ENCODE measurements at places on chromosomes 2 and 18. TPM values are rescaled to one million over a fixed set of nuclear protein-coding genes. Genes with fewer than 3 reads are reported as not detected.

DNA sequence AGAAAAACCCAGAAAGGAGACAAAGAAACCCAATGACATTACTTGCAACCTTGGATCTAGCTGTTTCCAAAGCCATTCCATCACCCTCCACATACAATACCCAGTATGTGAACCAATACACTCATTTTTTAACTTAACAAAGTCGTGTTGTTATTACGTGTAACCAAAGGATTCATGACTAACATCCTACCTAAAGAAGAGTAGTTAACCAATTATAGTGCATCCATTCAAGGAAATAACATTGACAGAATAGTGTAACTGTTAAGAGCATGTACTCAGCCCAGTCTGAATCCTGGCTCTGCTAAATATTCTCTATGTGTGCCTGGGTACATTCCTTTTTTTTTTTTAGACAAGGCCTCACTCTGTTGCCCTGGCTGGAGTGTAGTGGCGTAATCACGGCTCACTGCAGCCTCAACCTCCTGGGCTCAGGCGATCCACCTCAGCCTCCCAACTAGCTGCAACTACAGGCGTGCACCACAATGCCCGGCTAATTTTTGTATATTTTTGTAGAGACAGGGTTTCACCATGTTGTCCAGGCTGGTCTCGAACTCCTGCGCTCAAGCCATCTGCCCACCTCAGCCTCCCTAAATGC, 9.9 kb downstream of the TLK1 start:
- H3K27me3 ChIP-seq = no peaks in the 10 kb centered on the region
- no peak for DNase-seq
- H3K4me3 ChIP-seq = no peak overlapping the region
- H3K36me3 ChIP-seq = no peaks in the 10 kb centered on the region
- no peak overlapping the region for H3K27ac ChIP-seq

- H3K27ac ChIP-seq = no peak overlapping the region
- H3K4me1 ChIP-seq = no peaks in the 10 kb centered on the region
- no peak overlapping the region for H3K4me3 ChIP-seq
- H3K27me3 ChIP-seq = no peaks in the 10 kb centered on the region
- DNase-seq = no peak
- no peaks in the 10 kb centered on the region for H3K36me3 ChIP-seq
These were observed 674.7 kb downstream of the PLCL1 start for GRCh38 chr2:198479065-198479464.

DNA sequence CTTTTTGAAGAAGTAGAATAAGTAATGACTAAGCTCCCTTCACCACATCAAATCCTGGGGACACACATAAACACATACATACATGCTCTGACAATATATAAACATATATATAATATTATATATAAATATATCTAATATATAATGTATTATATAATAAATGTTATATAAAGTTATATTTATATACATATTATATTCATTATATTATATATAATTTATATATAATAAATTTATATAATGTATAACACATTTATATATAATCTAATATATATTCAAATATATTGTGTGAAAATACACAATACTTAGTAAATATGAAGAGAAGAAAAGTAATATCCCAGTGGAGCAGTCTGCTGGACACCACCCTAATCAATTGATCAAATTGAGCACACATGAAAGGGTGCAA, 2177.9 kb upstream of the CELF4 start:
- DNase-seq = no peak
- no peaks in the 10 kb centered on the region for H3K4me1 ChIP-seq
- no peak overlapping the region for H3K27ac ChIP-seq
- no peak overlapping the region for H3K4me3 ChIP-seq

DNA sequence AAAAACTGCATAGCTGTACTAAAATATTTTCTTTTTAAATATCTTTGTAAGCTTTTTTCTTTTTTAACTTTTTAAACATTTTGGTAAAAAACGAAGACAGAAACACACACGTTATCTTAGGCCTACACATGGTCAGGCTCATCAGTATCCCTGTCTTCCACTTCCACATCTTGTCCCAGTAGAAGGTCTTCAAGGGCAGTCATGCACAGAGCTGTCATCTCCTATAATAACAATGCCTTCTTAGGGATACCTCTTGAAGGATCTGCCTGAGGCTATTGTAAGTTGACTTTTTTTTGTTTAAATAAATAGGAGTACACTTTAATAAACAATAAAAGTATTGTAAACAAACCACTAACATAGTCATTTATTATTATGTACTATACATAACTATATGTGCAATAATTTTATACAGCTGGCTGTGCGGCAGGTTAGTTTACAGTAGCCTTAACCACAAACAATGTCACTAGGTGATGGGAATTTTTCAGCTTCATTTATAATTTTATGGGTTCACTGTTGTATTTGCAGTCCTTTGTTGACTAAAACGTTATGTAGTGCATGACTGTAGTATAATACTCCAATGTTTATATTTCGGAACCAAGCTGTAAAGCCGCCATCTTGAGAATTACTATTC, 124.4 kb downstream of the MAP4K4 start:
- H3K4me3 ChIP-seq = no peak overlapping the region
- H3K27me3 ChIP-seq = no peaks in the 10 kb centered on the region
- H3K4me1 ChIP-seq = peaks cover 16% of the 10 kb centered on the region
- no peak overlapping the region for H3K27ac ChIP-seq
- DNase-seq = no peak
- no peaks in the 10 kb centered on the region for H3K36me3 ChIP-seq

- no peaks in the 10 kb centered on the region for H3K27me3 ChIP-seq
- H3K36me3 ChIP-seq = no peaks in the 10 kb centered on the region
- no peak overlapping the region for H3K27ac ChIP-seq
- no peak overlapping the region for H3K4me3 ChIP-seq
- DNase-seq = peak; percentile 31
These were observed 50.2 kb upstream of the PLB1 start for GRCh38 chr2:28445448-28446258.

DNA sequence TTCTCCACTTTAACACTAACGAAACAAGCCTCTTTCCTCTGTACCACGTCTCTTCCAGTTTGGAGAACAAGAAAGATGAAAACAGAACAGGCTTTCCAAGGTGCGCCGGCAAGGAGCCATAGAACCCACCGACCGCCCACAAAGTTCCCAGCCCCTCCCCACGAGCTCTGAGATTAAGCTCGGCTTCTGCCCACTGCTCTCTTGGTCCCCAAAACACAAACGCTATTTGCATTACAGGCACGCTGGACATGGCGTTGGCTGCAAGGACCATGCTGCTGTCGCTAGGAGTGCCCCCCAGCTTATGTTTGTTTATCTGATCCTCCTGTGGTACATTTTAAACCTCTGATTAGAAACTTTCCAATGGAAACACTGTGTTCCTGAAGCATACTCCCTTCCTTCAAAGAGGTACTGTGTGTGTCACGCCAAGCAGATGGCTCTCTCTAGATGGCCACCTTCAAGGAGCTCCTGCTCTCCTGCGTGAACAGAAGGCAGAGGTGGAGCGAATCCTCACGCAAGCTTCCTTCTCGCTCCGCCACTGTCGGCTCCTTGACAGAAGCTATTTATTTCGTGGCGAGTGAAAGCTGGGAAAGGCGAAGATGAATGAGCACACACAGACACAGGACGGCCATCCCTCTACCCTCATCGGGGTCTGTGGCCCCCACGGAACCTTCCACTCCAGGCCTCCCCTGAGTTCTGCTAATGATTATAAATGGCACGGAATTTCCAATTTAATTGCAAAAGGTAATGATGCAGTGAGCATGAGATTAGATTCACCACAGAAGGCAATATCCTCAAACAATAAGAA, 166.2 kb downstream of the EIPR1 start:
- H3K4me3 ChIP-seq = no peak overlapping the region
- H3K27ac ChIP-seq = no peak overlapping the region
- H3K4me1 ChIP-seq = no peaks in the 10 kb centered on the region
- no peaks in the 10 kb centered on the region for H3K27me3 ChIP-seq
- DNase-seq = no peak

- no peak overlapping the region for H3K27ac ChIP-seq
- no peak for DNase-seq
- H3K4me3 ChIP-seq = no peak overlapping the region
- H3K27me3 ChIP-seq = no peaks in the 10 kb centered on the region
- no peaks in the 10 kb centered on the region for H3K4me1 ChIP-seq
- no peaks in the 10 kb centered on the region for H3K36me3 ChIP-seq
These were observed 47.4 kb downstream of the EXOC6B start for GRCh38 chr2:72778410-72778809.

- no peaks in the 10 kb centered on the region for H3K36me3 ChIP-seq
- no peaks in the 10 kb centered on the region for H3K27me3 ChIP-seq
- DNase-seq = peak; percentile 74
- H3K4me3 ChIP-seq = peak overlapping the region; percentile 7
- peak overlapping the region; percentile 14 for H3K27ac ChIP-seq
- H3K4me1 ChIP-seq = peaks cover 32% of the 10 kb centered on the region
These were observed 359.5 kb upstream of the ETAA1 start for GRCh38 chr2:67037655-67038054.

DNA sequence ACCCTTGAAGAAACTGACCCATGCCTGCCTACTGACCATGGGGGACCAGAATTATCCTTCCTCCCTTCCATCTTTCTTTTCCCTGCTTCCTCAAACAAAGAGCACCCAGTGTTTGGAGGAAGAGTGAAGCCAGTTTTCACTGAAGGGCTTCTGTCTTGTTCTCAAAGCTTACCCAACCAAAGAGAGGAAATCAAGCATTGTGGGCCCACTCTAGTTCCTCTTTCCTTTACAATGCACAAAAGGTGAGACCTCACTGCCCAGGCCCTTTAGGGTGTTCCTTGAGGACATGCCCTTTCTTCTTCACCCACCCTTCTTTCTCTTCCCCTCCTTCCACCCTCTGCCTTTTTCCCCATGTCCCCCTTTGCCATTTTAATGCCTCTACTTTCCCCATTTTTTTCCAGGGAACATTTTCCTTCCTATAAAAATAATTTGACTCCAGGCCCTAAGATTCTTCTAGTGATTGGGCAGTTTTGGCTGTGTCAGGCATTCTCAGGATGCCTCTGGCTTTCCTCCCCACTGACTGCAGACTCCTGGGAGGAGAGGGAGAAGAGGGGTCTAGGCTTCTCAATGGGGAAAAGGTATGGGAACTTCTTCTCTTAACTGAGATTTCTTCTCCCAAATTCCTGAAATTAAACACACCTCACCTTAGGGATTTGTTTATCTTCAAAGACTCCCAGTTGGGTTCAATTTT, 126.6 kb upstream of the RMDN2 start:
- H3K36me3 ChIP-seq = no peaks in the 10 kb centered on the region
- DNase-seq = no peak
- H3K27ac ChIP-seq = no peak overlapping the region

- H3K27me3 ChIP-seq = no peaks in the 10 kb centered on the region
- H3K4me1 ChIP-seq = no peaks in the 10 kb centered on the region
- no peak for DNase-seq
- H3K27ac ChIP-seq = no peak overlapping the region
- H3K36me3 ChIP-seq = no peaks in the 10 kb centered on the region
These were observed 84.5 kb upstream of the NOSTRIN start for GRCh38 chr2:168717790-168718502.

DNA sequence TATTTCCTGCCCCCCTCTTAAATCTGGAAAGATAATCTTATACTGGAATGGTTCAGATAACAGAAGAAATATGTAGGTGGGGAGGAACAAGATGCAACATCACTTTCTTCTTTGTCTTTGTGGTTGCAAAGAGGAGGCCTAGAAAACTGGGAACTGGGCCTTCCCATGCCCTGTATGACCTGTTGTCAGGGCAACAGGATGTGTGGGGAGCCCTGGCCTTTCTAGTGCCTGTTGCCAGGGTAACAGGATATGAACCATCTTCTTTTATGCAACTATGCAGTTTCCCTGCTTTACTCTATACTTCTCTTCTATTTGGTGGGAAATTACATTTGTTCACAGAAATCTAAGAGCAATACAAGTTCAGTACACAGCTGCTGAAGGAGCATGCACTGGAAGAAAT, 79.8 kb upstream of the PDE1A start:
- H3K36me3 ChIP-seq = no peaks in the 10 kb centered on the region
- H3K27me3 ChIP-seq = no peaks in the 10 kb centered on the region
- H3K4me1 ChIP-seq = no peaks in the 10 kb centered on the region
- DNase-seq = no peak
- H3K27ac ChIP-seq = no peak overlapping the region
- no peak overlapping the region for H3K4me3 ChIP-seq

GRCh38 chr2:188032306-188032705, 259.4 kb upstream of the GULP1 start:
- no peak for DNase-seq
- H3K4me1 ChIP-seq = no peaks in the 10 kb centered on the region
- H3K27ac ChIP-seq = no peak overlapping the region
- H3K27me3 ChIP-seq = no peaks in the 10 kb centered on the region

- H3K36me3 ChIP-seq = no peaks in the 10 kb centered on the region
- H3K27me3 ChIP-seq = no peaks in the 10 kb centered on the region
- H3K4me3 ChIP-seq = no peak overlapping the region
- H3K27ac ChIP-seq = no peak overlapping the region
These were observed 199.7 kb downstream of the PTPRM start for GRCh38 chr18:7766817-7767216.

DNA sequence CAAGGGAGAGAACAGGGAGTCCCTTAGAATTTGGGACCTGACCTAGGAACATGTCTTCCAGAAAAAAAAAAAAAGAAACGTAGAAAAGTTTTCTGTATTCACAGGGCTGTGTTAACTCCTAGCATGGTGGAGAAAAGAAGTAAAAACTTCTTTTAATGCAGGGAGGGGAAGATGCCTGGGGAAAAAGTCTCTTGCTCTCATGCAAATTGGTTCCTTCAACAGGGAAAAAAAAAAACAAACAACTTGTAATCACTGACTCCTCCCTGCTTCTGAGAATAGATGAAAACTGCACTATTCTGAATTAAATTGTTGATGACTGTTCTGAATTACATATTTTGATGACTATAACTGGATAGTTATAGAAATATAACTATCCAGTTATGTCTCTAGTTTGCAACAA, 933.2 kb downstream of the TRIB2 start:
- no peak for DNase-seq
- no peaks in the 10 kb centered on the region for H3K27me3 ChIP-seq
- no peaks in the 10 kb centered on the region for H3K36me3 ChIP-seq
- H3K4me3 ChIP-seq = no peak overlapping the region
- H3K4me1 ChIP-seq = no peaks in the 10 kb centered on the region

DNA sequence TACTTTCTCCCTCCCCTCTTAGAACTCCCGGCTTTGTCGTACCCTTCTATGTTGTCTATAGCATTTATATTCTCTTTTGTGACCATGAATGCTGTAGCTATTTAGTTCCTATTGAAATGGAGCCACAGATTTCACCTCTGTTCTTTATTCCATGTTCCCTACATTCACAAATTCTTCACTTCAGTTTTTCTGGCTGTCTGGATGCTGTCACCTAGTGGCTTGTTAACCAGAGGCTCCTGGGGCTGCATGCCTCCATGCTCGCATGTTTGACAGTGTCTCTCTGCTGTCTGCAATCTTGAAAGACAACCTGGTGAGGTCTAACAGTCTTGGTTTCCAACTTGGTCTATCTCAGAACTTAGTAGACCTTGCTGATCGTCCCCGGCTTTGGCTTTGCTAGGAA, 48.2 kb downstream of the CFAP221 start:
- H3K4me1 ChIP-seq = no peaks in the 10 kb centered on the region
- H3K36me3 ChIP-seq = no peaks in the 10 kb centered on the region
- no peak overlapping the region for H3K27ac ChIP-seq
- DNase-seq = no peak
- no peaks in the 10 kb centered on the region for H3K27me3 ChIP-seq

The ALPI gene
- total RNA-seq = not detected

The ATG9A gene
- total RNA-seq = 33.7 TPM

The ALPP gene
- not detected for total RNA-seq

The GALNT5 gene
- total RNA-seq = not detected

The TPO gene
- total RNA-seq = not detected

The SFXN5 gene
- 69.8 TPM for total RNA-seq

The LAMA1 gene
- total RNA-seq = 0.42 TPM

The SIX3 gene
- total RNA-seq = not detected
